ENCODE measurements at places on chromosomes 16 and 17.

- DNase-seq, result no peak
Observed at GRCh38 chr16:22004341-22004740, 3.4 kb upstream of the PDZD9 start.

GRCh38 chr17:32253117-32253611 lies 12.5 kb upstream of the RHBDL3 start:
- DNase-seq, result no peak

- DNase-seq, result no peak
Observed at GRCh38 chr16:26709754-26710153, 357.0 kb upstream of the C16orf82 start.

DNA sequence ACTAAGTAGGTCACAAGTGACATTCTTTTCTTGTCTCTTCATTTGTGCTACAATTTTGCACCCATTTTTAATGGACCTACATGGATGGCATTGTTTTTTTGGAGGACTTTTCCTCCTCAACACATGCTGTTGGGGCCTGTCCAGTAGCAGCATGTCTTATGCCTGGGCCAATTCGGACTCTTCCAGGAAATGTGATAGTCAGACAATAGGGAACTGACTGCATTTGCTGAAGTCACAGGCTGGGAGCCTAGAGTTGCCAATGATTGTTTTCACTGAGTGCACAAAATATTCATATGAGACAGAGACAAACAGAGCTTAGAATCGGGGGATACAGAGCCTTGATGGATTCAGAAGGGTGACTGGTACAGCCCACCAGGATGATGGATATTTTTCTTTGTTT lies 867.3 kb upstream of the GOT2 start:
- no peak for DNase-seq

- no peak for DNase-seq
Observed at GRCh38 chr17:72474719-72475477, 354.1 kb downstream of the SOX9 start.

DNA sequence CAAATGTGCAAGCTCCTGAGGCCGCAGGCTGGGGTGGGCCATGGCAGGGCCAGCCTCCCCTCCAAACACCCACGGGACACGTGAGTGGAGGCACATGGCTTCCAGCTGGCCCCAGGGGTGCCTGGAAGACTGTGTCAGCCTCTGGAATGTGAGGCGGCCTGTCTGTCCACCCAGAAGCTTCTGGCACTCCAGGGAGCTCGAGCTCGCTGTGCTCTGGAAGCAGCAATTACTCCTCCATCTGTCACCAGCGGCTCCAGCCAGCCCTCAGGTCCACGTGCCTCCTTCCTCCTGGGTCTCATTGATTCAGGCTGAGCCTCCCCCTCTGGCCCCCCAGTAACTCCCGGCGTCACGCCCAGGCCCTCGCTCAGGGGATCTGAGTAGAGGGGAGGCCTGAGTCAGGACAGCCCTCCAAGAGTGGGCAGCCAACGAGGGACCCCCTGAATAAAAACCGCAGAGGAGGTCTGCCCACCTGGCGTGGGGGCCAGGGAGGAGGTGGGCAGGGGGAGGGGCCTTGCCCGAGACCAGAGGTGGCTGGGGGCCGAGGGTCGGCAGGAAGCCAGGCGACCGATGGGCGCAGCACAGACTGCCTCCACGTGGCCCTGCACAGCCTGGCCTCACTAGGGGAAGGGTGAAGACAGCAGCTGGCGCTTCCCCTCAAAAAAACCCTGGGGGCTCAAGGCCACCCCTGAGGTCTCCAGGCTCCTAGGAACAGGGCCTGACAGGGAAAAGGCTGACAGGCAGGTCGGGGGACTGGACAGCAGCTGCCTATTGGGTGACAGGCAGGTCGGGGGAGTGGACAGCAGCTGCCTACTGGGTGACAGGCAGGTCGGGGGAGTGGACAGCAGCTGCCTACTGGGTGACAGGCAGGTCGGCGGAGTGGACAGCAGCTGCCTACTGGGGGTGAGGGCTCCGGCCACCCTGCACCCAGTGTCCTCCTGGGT lies 11.9 kb downstream of the PIEZO1 start:
- DNase-seq, result no peak

DNA sequence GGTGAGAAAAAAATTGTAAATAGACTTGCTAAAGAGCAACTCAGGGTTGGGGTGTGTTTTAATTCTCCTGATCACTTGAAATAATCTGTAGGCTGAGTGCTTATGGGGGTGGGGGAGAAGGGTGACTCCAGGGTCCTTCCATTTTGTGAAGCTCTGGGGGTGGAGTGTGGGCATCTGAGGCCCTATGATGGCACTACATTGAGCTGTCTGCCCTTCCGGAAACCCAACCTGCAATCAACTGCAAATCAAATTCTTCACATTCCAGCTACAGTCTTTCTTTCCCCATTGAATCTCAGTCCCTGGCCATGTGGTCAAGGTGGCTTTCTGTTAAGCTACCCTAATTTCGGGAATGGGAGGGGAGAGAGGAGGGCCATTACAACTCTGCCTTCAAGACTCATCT lies 6.0 kb upstream of the CDC6 start:
- DNase-seq, result no peak

DNA sequence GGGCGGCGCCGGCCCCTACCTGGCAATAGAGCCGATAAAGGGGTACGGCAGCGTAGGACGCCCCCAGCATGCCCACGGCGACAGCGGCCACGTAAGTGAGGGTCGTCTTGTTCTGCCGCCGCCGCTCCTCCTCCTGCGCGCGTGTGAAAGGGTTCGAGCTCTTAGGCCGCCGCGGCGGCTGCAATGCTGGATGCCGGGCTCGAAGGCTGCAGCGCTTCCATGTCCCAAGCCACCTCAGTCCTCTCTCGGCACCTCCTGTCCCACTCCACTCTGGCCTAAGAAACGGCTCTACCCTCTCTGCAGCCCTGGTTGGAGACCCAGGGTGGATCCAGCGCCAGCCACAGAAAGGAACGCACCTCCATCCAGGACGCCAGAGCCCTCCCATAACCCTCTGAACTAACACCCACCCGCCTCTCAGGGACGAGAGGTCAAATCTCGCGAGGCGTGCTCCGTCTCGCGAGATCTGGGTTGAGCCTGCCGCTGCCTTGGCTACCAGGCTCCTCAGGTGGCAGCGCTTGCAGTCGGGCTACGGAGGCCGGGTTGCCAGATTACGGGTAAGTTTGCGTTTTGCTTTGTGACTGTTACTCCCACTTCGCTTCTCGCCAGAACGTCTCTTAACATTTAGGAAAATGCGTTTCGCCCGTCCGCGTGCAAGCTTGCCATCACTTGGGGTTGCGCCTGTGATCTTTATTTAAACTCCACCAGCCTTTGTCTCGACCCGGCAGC lies at the start of the genes COX11 and STXBP4:
Gene COX11, minus strand, starts transcription at position 393 of the 726 bp plus-strand sequence. Its CDS starts 8 bp downstream, at position 385.
Gene STXBP4, plus strand, starts transcription at position 504 of the 726 bp plus-strand sequence. CDS start 17,455 bp downstream, outside the sequence.
- DNase-seq, result peak; percentile 92

- no peak for DNase-seq
Observed at GRCh38 chr16:70679671-70680494, 6.0 kb downstream of the MTSS2 start.

DNA sequence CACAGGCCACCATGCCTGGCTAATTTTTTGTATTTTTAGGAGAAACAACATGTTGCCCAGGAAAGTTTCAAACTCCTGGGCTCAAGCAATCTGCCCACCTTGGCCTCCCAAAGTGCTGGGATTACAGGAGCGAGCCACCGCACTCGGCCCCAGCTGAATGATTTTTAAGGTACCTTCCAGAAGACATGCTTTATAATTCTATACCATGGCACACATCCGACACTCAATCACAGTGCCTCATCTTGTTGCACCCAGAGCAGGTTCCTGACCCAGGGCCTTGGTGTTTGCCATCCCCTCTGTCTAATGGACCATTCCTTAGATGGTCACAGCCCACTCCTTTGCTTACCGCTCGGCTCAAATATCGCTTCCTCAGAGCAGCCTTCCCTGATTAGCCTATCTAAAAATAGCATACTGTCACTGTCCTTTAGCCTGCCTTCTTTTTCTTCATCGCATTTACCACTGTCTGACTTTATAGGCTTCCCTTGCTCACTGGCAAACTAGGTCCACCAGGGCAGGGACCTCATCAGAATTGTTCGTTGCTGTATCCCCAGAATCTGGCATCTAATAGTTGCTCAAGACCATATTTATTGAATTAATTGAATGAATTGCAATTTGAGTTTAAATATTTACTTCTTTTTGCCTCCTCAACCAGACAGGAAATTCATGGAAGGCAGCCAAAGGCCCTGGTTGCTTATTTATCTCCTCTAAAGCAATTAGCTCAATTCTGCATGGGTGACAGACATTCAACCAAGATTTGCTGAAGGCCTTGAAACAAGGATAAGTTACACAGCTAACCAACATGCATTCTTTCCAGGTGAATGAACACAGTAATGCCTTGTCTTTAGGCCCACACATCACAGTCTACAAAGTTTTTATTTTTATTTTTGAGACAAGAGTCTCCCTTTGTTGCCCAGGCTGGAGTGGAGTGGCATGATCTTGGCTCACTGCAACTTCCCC lies 6.3 kb upstream of the TENT4B start:
- DNase-seq, result no peak

DNA sequence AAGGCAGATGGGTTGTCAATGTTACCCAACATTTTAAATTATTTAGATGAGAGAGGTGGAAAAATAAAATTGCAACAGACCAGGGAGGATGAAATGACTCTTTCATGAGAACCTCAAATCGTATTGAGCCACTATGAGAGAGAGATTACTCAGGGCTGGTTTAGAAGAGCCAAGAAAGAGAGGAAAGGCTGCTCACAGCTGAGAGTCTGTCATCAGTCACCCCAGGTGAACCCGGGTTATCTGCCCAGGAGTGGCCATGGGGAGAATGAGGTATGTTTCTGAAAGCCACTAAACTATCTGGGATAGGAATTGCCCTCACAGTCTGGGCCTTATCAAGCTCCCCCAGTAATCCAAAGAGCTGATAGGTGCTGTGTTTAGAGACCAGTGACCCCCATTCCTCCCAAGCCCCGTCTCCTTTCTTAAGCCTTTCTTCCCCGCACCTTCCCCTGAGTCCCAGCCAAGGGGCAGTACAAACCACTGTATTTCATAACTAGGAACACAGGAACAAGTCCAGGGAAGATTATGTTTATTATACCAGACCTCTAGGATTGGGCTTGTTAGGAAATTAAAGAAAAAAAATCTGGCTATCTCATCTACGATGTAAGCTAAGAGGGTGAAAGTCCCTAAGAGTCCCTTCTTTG lies 158.9 kb upstream of the NOL11 start:
- no peak for DNase-seq

DNA sequence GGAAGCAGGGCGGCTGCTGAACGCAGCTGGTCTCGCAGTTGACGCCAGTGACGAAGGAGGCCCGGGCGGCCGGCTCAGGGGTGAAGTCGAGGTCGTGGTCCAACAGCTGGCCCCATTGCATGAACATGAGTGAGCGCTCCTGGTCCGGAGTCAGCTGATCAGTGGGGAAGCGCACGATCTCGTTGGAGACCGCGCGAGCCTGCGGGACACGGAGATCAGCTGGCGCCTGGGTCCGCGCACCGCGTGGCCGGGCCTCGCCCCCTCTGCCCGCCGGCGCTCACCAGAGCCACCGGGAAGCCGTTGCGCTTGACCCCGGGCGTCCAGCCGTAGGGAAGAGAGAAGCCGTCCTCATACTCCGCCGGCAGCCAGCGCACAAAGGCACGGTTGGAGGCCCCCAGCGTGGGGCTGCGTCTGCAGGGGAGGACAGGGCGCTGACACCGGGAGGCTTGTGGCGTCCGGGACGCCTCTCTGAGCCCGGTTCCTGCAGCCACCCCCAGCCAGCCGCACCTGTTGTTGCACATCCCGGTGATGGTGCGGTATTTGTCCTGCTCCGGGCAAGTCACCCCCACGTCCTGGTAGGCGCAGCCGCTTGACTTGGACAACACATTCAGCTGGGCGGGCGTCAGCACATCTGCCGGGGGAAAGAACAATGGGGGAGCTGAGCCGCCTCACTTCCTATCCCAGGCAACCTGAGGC lies 1.6 kb downstream of the MPO start:
- DNase-seq, result no peak

Data from T-helper 1 cell (primary cell).